ENCODE measurements at places on chromosomes 7 and 10.

DNA sequence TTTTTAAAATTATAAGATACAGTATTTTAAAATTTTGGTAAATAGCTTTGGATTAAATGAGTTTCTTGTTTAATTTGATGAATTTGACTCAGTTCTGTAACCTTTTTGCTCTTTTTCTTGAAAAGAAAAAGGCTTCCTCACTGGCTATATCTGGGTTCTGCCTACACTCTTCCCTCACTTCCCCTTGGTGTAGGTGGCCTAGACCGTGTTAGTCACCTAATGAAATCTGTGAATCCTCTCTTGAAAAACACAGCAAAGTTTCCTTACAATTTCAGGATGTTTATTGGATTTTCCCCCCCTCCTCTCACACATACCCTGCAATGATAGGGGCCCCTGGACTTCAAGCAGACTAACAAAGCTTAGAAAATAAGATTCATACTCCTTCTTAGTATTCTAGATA is 231.6 kb downstream of the ADK start:
- DNase-seq, result no peak

- DNase-seq, result no peak
Observed at GRCh38 chr7:130553398-130554029, 61.6 kb downstream of the MEST start.

- DNase-seq, result no peak
Observed at GRCh38 chr10:89363729-89364442, 14.0 kb upstream of the IFIT1B start.

- DNase-seq, result peak; percentile 77
Observed at GRCh38 chr10:69902835-69903535, 101.3 kb downstream of the COL13A1 start.

GRCh38 chr7:50739744-50740435 is 42.8 kb downstream of the GRB10 start:
- peak; percentile 59 for DNase-seq
